Renal cortex interstitium (tissue), 15 donors: ENCODE measurements at places on chromosomes 13 and 19.
A peak's percentile ranks its signal among the peaks of the same experiment; 100 is the strongest.

- DNase-seq, result no peak
Observed at GRCh38 chr19:34985249-34986022, 14.7 kb upstream of the GRAMD1A start.

- DNase-seq, result no peak
Observed at GRCh38 chr13:45989607-45990006, 62.9 kb downstream of the ZC3H13 start.

GRCh38 chr13:30052120-30052519, 201.7 kb upstream of the UBL3 start:
- no peak for DNase-seq

- no peak for DNase-seq
Observed at GRCh38 chr13:71242201-71242600, 624.8 kb downstream of the DACH1 start.

- no peak for DNase-seq
Observed at GRCh38 chr13:94205896-94206295, 273.6 kb downstream of the DCT start.

DNA sequence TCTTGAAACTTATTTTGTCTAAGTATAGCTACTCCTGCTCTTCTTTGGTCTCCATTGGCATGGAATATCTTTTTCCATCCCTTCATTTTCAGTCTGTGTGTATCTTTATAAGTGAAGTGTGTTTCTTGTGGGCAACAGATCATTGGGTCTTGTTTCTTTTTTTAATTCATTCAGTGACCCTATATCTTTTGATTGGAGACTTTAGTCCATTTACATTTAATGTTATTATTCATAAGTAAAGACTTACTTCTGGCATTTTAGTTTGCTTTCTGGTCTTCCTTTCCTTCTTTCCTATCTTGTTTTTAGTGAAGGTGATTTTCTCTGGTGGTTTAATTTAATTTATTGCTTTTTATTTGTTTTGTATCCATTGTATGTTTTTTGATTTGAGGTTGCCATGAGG, 19.8 kb downstream of the CD70 start:
- no peak for DNase-seq

DNA sequence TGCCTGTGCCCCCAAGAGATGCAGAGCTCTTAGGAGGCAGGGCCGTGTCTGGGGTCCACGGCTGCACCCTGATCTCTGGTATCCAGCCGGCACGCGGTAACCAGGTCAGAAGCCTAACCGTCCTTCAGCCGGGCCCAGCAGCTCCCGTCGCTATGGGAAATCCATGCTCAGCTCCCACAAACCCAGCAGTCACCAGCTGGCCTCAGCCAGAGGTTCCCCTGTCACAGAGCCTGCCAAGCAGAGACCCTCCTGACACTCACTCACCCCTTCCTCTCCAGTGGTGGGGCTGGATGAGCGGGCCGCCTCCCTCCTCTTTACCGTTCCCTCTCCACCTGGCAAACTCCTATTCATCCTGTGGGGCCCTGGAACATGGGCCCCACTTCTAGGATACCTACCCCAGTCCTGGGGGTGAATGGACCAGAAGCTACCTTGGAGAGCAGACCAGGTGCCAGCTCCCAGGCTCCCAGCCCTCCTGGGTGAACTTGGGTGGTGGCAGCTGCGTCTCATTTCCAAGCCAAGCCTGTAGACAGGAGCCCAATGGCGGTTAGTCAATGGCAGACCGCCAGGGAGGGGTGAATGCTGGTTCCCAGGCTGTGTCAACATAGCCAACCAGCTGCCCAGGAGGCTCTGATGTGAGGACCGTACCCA, 21.4 kb upstream of the TCF3 start:
- no peak for DNase-seq

- peak; percentile 89 for DNase-seq
Observed at GRCh38 chr19:54168174-54168917, 4.6 kb downstream of the TMC4 start.

- no peak for DNase-seq
Observed at GRCh38 chr13:46845146-46845545, 48.2 kb upstream of the ESD start.

DNA sequence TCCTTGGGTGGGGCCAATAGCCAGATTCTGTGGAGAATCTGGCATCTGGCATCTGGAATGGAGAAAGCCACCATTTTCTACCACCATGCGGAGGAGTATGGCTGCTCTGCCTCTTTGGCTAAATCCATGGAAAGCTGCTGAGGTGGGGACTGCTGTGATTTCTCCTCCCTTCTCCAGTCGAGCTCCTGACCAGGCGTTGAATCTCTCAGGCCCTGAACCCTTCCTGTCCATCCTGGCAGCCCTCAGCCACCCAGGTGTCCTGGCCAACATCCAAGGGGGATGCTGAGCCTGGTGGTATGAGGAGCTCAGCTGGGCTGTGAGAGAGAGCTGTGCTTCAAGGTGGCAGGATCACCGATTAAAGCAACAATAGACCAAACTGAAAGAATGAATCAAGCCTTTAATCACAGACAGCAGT, 17.4 kb upstream of the SIGLEC6 start:
- no peak for DNase-seq

DNA sequence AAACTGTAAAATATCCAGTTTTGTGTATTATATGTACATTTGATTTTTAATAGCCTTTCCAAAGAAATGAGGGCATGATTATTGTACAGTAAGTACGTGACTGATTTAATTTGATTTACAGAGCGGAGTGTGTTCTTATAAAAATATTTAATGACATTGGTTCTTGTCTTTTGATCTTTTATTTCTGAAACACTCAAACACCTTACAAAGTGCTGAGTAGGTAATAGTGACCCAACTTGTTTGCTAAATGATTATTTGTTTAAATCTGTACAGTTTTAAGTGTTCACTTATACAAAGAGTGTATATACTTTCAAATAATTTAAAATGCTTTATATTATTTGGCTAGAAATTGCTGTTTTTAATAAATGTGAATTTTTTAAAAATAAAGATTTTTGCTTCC, 71.5 kb downstream of the COG3 start:
- no peak for DNase-seq

GRCh38 chr13:93963266-93964145, 516.0 kb downstream of the DCT start:
- no peak for DNase-seq

- no peak for DNase-seq
Observed at GRCh38 chr13:113187263-113187669, 21.2 kb downstream of the PCID2 start.
